Amniotic stem cell (primary cell): ENCODE measurements at places on chromosomes 16 and 17.
A peak's percentile ranks its signal among the peaks of the same experiment; 100 is the strongest.

GRCh38 chr17:66507103-66507923 lies 204.9 kb downstream of the PRKCA start:
- no peak for DNase-seq

DNA sequence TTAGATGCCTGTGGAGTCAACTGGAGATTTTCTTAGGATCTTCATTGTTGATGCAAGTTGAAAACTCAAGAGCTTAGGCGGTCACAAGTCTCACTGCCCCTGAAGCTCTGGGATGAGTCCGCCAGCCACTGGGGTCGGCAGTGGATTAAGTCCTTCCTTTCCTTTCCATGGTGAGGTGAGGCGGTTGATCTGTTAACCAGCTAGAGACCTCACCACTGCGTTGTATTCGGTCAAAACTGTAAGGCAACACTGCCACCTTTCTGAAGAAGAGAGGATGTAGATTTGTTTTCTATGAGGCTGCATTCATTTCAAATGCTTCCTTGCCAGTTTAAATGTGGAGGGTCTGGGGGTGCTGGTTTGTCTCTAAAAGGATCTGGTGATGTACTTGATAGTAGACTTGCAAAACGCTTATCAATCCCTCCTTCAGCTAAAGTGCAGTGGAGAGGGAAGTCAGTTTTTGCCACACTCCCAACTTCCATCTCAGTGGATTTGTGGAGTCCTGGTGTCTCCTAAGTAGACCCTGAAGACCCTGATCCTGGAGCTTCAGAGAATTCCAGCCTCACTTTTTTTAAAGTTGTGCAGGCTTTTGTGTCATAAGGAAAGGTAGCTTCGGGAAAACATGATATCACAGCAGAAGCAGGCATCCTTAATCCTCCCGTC lies 1.7 kb downstream of the MYOCD start:
- DNase-seq, result peak; percentile 52

GRCh38 chr17:48834973-48835372 lies 4.1 kb downstream of the CALCOCO2 start:
- no peak for DNase-seq

GRCh38 chr16:7185689-7186088 lies 147.0 kb upstream of the RBFOX1 start:
- DNase-seq, result no peak

DNA sequence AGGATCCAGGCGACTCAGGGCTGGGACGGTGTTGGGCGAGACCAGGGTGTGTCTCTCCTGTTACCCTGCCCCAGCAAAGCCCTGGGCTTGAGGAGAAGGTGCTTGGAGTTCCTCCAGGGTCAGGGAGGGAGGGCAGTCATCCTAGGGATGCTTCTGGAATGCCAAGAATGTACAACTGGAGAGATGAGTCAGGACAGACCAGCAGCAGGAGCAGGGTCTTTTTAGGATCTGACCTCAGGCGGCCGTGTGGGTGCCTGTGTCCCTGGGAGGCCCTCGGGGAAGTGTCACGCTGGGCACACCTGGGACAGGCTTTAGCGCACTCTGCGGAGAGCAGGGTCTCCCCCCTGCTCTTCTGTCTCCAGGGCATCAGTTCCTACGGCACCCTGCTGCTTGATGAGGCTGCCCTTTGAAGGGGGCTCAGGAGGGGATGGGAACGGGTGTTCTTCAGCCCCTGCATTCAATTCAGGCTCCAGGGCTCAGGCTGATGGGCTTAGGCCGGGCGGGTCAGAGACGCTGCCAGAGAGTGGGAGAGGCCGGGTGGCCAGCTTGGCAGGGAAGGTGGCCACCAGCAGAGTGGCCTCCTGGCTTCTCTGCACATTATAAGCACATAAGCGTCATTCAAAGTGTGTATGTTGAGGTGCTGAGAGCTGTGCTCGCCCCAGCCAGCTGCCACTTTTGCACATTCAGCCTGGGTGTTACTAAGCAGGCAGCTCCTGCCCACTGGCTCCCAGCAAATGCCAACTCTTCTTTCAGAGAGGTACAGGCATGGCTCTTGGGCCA lies 8.4 kb upstream of the MTSS2 start:
- peak; percentile 63 for DNase-seq

GRCh38 chr16:21964353-21964752 lies 11.2 kb downstream of the UQCRC2 start:
- DNase-seq, result no peak

DNA sequence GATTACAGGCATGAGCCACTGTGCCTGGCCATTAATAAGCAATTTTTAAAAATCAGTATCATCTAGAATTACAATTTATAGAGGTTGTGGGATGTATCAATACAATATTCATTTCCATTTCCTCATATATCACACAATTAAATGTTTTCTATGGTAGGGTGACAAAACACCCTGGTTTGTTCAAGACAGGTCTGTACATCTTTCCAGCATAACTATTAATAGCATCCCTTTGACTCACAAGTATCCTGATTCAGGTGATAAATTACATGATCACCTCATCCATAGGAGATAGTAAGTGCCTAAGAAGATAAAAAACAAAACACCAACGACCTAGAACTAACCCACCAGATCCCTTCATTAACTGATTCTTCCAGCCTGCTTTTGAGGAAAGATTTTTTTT lies 13.1 kb downstream of the COIL start:
- no peak for DNase-seq

GRCh38 chr17:59105852-59106462 lies 723 bp downstream of the TRIM37 start:
- DNase-seq, result peak; percentile 6

- no peak for DNase-seq
Measured at GRCh38 chr16:4667203-4667963, 26.0 kb upstream of the NUDT16L1 start.

- DNase-seq, result no peak
Measured at GRCh38 chr17:50187394-50187725, 14.1 kb downstream of the COL1A1 start.

DNA sequence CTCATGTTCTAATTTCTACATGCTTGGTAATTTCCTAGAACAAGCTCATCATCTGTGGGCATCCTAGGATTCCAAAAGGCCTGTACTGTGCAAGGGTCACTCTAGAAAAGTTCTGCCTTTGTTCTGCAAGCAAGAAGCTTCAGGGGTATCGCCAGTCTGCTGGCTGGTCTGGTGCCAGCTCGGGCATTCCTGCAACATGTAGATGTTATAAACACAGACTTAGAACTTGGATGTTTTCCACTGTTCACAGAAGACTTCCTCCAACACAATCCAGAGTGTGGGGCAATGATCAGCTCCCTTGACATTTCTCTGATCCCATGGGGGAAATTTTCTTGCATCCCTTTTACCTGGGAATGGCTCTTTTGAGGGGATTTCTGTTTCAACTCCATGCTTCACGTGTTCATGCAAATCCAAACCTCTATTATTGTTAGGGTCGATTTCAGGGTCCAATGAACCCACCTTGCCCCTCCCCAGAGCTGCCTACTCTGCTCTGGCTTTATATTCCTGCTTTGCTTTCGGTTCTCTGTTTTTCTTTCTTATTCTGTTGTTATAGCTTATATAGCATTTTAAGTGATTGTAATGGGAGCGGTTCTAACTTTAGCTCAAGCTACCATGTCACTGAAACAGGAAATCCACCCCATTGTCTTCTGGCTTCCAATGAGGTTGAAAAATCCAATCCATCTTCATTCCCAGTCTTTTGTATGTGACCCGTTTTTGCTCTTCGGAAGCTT lies 25.3 kb downstream of the UBE2O start:
- no peak for DNase-seq

- DNase-seq, result no peak
Measured at GRCh38 chr16:30585022-30585399, 486 bp downstream of the ZNF785 start.

DNA sequence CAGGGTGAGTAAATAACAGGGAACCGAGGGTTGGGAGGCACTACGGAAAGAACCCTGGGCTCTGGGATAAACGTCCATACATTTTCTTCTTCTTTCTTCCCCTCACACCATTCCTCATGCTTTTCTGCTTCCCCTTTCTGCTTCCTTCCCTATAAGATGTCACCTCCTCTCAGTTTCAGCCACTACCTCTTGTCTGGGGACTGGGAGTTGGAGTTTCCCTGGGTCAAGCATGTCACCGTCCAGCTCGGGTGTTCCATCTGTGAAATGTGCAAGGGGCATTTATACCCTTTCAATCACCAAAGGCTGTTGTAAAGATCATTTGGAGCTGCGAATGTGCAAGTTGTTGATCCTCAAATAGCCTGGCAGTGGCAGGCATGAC lies 17.5 kb upstream of the CCL22 start:
- no peak for DNase-seq

GRCh38 chr17:80746262-80746935 lies 201.8 kb downstream of the RPTOR start:
- DNase-seq, result no peak

DNA sequence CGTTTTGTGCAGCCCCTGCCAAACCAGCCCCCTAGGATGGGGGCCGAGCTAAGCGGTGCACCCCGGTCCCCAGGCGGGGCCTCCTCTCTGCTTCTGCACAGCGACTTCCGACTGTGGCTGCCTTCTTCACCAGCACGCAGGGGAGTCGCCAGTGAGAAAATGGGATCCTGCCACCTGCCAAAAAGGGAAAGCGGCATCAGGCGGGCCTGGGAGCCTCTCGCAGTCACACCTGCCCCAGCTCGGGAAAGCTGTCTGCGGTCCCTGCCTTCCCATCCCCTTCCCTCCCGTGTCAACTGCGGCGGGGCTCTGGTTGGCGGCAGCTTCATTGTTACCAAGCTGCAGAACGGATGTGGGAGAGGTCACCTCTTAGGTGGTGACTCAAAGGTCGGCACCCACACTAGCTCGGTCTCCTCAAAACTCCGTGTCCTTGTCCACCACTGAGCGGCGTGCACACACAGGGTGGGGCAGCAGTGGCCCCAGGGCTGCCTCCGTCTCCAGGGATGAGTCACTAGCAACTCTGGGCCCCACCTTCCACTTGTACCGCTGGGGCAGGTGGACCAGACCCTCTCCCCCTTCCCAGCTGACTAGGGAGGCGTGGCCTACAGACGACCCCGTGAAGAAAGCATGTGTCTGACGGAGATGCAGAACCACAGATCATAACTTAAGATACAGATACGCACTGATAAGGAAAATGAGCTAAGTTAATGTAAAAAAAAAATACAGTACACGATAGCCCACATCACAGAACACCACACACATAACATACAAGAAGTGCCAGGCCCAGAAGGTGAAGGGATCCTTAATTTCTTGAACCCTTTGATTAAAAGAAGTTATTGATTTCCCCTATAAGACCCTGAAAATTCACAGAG lies 1.5 kb upstream of the PCYT2 start:
- no peak for DNase-seq
